ENCODE measurements at places on chromosomes 7 and 10.

GRCh38 chr10:117997673-117998072 lies 49.1 kb downstream of the RAB11FIP2 start:
- DNase-seq, result no peak

DNA sequence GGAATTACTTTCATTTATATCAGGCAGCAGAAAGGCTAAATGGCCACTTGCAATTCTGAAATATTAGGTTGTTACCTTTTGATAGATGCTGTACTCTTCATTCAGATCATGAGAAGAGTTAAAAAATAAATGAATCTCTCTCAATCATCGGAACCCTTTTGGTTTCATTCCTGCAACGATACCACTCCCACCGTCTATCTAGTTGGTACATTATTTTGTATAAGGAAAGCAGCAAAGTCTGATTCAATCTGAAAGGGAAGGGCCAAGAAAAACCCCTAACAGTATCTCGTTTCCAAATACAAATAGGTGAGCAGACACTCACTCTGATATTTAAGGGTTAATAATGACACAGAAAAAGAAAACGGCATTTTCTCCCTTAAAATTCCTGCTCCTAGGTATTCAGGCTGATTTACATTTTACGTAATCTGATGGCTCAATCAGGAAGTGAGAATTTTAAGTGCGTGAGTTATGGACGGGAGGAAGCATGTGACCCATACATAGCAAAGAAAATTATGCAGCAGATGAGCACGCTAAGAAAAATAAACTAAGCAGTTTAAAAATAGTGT lies 209.4 kb upstream of the KLF14 start:
- peak; percentile 75 for DNase-seq

GRCh38 chr10:129184196-129184595 lies 282.8 kb upstream of the MGMT start:
- DNase-seq, result no peak

DNA sequence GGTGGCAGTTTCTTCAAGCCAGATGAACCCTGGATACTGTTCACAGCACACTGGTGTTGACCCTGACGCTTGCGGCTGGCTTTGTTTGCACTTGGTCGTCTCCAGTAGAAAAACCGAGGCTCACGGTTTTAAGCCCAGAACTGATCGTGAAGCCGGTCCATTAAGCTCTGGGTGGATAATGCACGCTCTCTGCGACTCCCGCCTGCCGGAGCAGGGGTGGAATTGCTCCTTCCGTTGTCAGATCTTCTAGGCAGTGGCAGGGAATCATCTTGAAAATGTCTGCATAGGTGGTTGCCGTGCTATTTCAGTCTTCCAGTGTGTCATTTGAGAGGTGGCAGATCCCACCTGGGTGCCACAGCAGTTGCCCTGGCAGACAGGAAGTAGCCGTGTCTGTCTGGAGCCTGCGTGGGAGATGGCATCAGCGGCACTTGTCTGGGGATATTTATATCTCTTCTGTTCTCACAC lies 35.9 kb upstream of the AP5Z1 start:
- DNase-seq, result no peak

GRCh38 chr10:9222917-9223316 lies 1168.4 kb downstream of the GATA3 start:
- peak; percentile 63 for DNase-seq

- DNase-seq, result no peak
Observed at GRCh38 chr10:27100813-27101347, 586 bp upstream of the ANKRD26 start.

- DNase-seq, result peak; percentile 72
Observed at GRCh38 chr10:132632851-132633684, 95.5 kb downstream of the INPP5A start.

GRCh38 chr10:128938558-128938957 lies 528.5 kb upstream of the MGMT start:
- DNase-seq, result no peak

GRCh38 chr10:53690524-53691240 lies 918.1 kb upstream of the MBL2 start:
- DNase-seq, result no peak

- DNase-seq, result no peak
Observed at GRCh38 chr7:46279290-46279689, 358.2 kb upstream of the IGFBP3 start.

- DNase-seq, result no peak
Observed at GRCh38 chr7:50268223-50268622, 36.3 kb upstream of the IKZF1 start.

DNA sequence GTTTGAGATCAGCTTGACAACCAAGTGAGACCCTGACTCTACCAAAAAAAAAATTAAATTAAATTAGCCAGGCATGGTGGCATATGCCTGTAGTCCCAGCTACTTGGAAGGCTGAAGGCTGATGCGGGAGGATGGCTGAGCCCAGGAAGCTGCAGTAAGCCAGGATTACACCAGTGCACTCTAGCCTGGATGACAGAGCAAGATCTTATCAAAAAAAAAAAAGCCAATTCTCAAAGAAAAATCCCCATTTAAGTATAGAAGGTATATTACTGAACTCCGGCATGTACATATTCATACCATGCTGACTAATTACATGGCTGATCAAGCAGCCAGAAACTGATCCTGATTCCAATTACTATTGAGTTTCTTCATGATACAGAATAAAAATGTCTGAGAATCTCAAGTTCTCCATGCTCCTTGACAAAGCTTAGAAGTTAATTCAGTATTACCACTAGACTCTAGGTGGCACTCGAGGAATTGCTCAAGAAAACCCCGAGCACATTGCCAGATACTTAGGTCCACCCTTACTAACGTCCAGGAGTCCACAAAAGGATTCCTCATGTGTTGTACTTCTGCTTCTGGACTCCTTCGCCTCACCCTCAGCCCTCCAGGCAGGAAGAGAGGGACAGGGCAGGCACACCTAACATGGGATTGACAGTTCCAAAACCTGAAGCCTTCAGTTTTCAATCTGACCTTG lies 148.9 kb downstream of the PARD3 start:
- DNase-seq, result peak; percentile 96

GRCh38 chr10:74151879-74152722 lies 1.1 kb downstream of the ADK start:
- DNase-seq, result peak; percentile 28

DNA sequence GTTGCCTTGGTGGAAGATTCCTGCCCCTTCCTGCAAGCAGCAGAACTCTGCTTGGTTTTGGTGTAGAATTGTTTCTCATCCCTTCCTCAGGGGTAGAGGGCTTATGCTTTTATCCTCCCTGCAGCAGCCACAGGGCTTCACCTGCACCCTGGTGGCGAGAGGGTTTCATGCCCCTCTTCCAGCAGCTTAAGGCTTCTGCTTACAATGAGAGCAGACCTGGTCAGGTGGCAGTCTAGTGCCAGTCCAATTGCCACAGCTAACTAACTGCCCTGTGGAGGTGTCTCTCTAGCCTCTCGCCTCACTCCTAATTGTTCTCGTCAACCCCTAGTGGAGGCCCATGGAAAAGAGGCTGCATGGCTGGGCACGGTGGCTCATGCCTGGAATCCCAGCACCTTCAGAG lies 19.3 kb downstream of the ACBD7 start:
- no peak for DNase-seq

DNA sequence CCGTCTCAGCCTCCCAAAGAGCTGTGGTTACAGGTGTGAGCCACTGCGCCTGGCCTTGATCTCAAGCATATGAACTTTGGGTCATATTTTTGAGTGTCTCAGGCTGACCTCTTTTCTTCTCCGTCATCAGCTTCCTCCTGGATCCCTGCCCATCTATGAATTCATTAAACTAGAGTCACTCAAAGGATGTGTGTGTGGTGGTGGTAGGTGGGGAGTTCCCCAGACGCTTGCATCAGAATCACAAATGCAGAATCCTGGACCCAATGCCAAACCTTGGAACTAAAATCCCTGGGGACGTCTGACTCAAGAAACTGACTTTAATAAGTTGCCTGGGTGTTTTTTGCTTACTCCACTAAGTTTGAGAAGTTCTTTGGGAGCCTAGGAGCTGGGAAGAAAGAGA lies 6.7 kb upstream of the CREB5 start:
- peak; percentile 99 for DNase-seq

DNA sequence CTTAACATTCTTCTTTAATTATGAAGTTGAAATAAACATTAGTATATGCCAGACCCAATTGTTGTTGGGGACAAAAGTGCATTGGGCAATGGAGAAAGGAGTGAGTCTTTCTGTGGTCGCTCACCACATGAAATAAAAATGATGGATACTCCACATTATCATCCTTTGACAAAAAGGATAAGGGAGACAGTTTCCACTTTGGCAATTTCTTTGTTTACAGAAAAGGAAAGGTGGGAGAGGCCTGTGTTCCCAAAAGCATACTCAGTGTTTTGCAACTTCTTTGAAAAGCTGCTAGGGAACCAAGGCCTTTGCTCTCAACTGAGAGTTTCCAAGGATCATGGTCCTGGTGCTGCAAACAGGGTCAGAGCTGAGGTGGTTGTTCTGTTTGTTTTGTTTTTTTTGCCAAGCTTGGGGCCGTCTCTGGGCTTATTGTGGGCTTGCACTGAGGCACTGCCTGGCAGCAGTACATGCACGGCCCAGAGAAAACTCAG lies 341.9 kb downstream of the TNS3 start:
- DNase-seq, result peak; percentile 46

GRCh38 chr7:155594961-155595366 lies 48.6 kb upstream of the CNPY1 start:
- DNase-seq, result no peak

DNA sequence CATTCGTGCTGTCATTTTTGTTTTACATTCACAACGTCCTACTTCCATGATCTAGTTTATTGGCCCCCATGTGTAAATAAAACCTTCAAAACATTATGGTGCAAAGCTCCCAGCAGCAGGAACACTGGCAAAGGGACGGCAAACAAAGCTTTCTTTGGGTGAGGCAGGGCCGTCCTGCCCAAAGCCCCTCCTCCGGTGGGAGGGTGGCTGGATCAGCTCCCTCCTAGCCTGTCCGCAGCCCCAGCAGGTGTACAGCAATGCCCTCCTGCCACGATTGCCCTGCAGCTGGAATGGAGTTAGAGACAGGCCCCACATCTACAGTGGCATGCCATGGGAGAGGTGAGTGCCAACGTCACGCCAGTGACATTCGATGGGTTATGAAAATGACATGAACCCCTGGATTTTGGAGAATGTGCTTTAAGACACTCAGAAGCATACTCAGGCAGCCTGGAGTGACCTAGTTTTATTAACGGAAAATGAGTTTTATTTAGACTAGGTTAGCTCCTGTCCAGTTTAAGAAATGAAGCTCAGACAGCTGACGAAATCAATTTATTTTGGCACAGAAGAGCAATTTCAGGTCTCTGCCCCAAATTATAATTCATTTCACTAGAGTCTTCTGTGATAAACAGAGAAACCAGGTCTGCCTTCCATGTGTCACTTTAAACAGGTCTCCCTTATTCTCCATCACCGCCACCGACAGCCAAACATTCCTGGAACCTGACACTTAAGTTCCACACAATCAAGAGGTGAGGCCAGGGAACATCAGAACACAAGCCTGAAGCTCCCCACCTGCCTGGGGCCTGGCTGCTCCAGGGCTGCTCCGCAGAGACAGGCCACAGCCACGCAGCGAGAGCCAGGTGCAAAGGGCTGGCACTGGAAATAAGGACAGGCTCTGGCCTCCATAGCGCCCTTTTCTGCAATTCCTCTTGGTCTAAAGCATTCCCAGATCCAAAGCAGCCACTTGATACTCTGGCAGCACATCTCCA lies 50.1 kb downstream of the VOPP1 start:
- no peak for DNase-seq

DNA sequence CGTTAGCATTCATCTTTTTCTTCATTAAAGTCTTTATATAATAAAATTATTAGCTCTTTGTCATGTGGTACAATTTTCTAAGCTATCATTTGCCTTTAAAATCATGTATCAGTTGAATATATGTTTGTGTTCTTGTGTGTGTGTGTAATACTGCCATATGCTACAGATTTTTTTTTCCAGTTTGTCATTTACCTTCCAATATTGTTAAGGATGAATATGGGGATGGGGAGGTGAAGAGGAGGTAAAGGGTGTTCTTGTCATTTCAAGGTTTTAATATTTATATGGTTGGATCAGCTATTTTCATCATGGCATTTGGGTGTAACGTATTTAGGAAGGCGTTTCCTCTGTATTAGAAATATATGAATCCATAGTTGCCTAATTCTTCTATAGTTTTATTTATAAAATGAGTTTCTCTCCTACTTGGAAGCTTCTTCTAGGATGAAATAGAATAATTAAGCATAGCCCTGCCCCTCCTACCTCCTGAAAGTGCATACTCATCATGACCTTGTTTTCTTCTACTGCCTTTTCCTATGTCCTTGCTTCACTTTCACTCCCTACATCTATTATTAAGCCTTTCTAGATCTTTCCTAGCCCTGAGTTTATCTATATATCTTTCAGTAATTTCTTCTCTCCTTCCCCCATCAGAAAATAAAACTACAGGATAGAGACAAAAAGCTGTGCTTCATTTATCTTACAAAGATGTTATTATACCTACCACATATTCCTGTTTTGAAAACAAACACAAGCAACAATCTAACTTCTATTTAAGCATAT lies 25.1 kb downstream of the RAB18 start:
- peak; percentile 32 for DNase-seq

DNA sequence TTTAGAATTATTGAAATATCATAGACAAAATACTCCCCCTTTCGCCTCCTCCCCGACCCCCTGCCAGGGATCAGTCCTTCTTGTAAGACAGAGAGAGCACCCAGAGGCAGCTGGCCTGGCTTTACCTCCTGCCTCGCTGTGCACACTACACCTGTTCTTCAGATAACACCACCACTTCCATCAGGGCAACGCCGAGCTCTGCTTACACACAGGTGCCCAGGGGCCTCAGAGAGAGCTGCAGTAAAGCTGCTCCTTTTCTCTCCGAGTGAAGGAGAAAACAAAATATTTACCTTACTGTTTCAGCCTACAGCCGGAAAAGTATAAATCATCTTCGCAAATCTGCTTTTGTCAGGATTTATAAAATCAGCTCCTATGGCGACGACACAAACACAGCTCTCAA lies 80.7 kb downstream of the HIPK2 start:
- no peak for DNase-seq

GRCh38 chr7:104894726-104895521 lies 119.1 kb upstream of the KMT2E start:
- DNase-seq, result no peak

GRCh38 chr7:74000489-74001149 lies 27.4 kb upstream of the ELN start:
- no peak for DNase-seq

GRCh38 chr10:47435081-47435480 lies 48.8 kb downstream of the ANXA8 start:
- DNase-seq, result no peak

GRCh38 chr7:102926783-102927140 lies 14.0 kb downstream of the LRRC17 start:
- no peak for DNase-seq

- peak; percentile 39 for DNase-seq
Observed at GRCh38 chr10:31582365-31583052, 263.5 kb downstream of the ZEB1 start.
